ENCODE measurements at places on chromosomes 3 and 15.

- DNase-seq: no peak
These were observed 2.6 kb downstream of the EIF5A2 start for GRCh38 chr3:170905862-170906261.

DNA sequence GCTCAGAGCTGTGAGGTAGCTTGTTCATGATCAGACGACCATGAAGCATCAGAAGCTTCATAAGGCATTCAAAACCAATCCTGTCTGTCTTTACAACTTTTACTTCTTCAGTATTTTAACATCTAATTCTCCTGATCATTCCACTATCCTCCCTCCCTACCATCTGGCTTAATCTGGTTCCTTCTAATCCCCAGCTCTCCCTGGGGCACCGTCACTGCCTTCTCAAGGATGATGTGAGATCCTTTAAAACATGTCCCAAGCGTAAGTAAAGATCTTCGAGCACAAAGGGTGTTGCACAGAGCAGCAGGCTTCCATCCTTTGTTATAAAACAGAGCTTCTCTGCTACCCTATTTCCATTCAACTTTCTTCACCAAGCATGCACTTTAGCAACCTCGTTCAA, 362.7 kb upstream of the ARRDC4 start:
- DNase-seq: no peak

- no peak for DNase-seq
These were observed 55.2 kb downstream of the TBL1XR1 start for GRCh38 chr3:177141899-177142646.

DNA sequence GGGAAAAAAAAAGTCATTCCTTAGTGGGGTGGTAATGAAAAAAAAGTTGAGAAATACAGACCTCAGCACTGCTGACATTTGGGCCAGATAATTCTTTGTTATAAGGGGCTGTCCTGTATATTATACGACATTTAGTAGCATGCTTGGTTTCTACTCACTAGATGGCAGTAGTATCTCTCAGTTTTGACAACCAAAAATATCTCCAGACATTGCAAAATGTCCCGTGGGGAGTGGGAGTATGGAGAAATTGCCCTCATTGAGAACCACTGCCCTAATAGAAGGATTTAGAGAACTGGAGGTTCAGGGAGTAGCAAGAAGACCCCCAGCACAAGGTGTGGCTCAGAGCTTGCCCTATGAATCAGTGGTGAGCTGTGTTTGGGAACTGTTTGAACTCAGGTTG, 28.6 kb upstream of the TEX264 start:
- DNase-seq: no peak

DNA sequence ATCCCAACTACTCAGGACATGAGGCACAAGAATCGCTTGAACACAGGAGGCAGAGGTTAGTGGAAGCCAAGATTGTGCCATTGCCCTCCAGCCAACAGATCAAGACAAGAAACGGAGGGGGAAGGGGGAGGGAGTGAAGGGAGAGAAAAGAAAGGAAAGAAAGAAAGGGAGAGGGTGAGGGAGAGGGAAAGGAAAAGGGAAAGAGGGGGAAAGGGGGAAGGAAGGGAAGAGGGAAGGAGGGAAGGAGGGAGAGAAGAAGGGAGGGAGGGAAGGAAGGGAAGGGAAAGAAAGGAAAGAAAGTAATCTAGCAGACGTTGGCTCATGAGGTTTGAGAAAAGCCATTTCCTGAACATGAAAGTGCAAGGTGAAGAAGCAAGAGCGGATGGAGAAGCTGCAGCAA, 53.1 kb upstream of the SETMAR start:
- DNase-seq: no peak

- DNase-seq: no peak
These were observed 3.0 kb downstream of the RPL32 start for GRCh38 chr3:12838179-12838965.

- DNase-seq: no peak
These were observed 154.4 kb downstream of the PEX5L start for GRCh38 chr3:179882292-179882691.

DNA sequence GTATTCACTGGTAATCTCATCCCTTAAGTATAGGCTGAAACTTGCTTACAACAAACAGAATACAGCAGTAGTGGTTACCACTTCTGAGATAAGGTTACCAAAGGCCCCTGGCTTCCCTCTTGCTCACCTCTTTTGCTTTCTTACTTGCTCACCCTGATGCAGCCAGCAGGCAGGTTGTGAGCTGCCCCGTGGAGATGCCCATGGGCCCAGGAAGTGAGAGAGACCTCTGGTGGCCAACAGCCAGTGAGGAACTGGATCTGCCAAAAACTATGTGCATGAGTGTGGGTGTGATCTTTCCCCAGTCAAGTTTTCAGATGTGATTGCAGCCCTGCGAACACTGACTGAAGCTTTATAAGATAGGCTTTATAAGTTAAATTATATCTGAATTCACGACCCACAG, 48.7 kb downstream of the NMNAT3 start:
- DNase-seq: no peak

GRCh38 chr3:125023833-125024555, 31.8 kb downstream of the HEG1 start:
- no peak for DNase-seq

DNA sequence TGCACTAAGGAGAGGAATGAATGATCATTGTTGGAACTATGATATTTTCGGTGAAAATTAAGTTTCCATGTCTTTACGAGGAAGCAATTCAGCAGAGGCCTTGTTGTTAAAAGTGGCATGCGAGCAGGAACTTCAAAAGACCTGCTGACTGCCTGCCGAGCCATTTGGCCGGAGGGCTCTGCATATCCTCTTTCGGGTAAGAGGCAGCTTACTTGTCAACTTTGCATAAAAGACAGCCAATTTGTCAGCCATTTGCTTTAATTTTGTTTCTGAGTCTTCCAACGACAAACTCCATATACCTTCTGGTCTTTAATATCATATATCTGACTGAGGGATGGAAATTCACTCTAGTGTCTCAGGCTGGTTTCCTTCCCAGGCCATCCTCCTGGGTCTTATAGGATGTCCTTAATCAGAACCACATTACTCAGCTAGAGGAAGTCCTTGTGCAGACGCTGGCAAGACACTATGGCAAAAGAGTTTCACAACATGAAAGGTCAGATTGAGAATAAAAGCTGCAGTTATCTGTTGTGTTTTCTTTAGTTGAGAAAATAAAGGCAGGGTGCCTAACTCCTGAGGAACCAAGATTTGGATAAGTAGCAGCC, 128.7 kb upstream of the WNT5A start:
- DNase-seq: no peak
